Right renal cortex interstitium (tissue), 3 donors: ENCODE measurements at places on chromosomes 2 and 18. TPM values are rescaled to one million over a fixed set of nuclear protein-coding genes. Genes with fewer than 3 reads are reported as not detected.

DNA sequence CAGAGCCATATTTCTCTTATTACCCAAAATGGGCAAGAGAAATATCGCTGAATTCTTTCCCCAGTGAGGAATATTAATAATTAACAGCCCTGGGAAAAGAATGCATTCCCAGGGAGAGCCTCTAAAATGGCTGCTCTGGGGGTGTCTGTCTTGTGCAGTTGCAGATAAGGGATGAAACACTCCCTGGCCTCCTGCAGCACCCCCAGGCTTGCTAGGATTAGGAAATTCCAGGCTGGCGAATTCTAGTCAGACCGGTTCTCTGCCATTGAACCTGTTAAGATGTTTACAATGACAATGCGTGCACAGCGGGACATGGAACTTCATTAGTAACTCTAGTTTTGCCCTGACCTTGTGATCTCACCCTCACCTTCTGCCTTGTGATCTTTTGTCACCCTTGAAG lies 24.5 kb downstream of the MRPL30 start:
- no peak for DNase-seq

- DNase-seq = no peak
Observed at GRCh38 chr18:67218556-67218955, 298.0 kb downstream of the DSEL start.

- DNase-seq = no peak
Observed at GRCh38 chr2:235685024-235685721, 191.3 kb downstream of the AGAP1 start.

GRCh38 chr2:55109219-55109891 lies 59.1 kb upstream of the RTN4 start:
- DNase-seq = no peak

DNA sequence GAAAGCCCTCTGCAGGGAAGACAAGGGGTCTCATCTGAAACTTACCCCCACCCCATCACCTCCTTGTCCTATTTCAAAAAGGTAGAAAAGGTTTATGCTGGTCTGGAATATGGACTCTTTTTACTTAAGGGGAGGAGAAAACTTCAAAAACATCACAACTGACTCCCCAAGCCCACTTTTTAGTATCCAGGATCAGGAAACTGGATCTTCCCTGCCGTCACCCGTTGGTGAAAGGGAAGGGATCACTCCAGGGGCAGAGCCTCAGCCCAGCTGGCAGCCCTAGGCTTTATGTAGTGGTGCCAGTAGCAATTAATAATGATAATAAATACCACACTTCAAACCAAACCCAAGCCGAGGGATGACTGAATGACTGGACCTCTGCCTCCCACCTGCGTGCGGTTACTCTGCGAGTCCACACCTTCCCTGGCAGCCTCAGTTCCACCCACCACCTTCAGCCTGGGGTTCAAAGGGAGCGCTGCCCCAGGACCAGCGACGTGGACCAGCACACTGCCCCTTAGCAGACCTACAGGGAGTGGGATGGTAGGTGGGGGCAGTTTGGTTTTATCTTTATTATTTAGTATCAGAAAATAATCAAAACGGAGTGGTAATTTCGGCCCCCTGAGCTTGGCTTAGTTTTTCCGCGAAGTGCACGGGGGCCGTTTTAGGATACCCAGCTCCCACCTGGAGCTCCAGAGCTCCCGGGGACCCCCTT lies 4.9 kb upstream of the GATA6 start:
- no peak for DNase-seq

DNA sequence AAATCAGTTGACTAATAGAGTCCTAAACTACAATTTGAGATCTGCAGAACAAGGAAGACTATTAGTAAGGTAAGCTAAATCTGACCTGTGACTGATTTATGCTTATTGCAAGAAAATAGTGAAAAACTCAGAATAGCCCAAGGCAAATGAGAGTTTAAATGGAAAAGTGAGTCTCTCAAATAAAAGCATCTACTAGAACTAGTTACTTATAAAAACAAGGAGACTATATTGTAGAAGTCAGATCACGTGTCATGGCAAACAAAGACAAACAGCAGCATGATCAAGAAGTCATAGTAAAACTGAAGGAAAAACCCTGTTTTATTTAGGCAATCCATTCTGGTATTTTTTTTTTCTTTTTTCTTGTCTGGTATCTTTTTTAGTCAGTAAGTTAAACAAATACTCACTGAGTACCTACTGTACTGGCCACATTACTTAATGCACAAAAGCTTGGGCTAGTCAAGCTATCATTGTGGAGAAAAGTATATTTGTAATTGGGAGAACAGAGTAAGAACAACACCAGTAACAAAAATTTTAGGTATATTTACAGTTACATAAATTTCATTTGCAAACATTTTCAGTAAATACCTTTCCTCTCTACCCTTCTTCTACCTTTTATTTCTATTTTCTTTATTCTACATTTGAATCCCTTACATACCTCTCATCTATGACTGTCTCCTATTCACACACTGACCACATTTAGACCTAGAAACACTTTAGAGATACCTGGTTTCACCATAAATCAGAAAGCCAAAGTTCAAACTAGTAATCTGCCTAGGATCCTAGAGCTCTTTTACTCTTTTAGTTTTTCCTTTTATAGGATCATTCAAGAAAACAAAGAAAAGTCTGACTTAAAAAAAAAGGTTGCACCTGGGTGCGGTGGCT lies 23.7 kb downstream of the CCDC88A start:
- DNase-seq = no peak

DNA sequence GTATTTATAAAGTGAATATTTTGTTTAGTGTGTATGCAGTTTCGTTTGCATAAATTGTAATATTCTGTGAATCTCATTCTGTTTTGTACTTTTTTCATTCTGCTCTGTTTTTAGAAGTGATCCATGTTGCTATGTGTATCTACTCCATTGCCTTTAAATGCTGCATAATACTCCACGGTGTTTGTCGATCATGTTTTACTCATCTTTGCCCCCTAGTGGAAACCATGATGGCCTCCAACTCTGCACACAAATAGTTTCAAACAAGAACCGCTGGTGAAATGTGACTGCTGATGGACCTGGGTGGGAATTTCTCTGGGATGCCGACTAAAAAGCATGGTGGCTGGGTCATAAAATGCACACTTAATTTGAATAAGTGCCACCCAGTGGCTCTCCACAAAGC lies 32.0 kb upstream of the SKOR2 start:
- no peak for DNase-seq

GRCh38 chr18:40357536-40357935 lies 1597.5 kb upstream of the PIK3C3 start:
- no peak for DNase-seq

DNA sequence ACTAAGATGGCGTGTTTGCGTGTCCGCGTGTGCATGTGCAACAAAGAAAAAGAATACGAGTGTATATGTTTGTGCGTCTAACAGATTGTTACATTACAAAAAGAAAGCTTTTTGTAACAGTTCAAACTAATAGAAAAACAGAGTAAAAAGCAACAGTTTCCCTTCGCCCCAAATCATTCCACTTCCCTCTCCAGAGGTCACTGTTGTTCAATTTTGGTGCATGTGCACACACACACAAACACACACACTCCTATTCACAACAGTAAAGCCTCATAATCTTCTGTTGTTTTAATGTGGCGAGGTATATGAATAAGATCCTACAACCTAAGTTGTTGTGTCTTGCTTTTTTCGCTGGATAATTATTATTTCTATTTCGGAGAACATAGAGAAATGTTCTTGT lies 357.3 kb upstream of the SLC8A1 start:
- DNase-seq = no peak

DNA sequence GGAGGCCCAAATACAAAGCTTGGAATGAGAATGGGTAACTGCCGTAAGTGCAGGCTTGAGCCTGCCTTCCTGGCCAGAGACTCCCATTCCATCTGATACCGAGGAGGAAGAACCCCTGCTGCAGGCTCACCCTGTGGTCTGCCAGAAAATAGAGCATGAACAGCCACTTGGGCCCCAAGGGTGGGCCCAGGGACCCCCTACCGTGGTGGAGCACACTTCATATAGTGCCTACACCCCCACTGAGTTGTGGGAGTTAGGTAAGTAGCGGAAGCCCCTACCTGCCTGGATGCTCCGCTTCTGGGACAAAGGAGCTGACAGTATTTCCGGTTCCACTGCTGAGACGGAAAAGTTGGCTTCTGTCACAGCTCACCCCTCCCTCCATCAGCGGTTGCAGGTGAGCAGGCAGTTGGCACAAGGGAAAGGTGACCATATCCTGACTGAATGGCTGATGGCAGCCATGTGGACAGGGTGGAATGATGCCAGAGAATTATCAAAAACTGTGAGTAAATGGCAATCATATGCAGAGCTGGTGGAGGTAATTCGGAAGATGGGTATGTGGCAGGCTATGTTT lies 11.5 kb upstream of the C2orf42 start:
- no peak for DNase-seq

DNA sequence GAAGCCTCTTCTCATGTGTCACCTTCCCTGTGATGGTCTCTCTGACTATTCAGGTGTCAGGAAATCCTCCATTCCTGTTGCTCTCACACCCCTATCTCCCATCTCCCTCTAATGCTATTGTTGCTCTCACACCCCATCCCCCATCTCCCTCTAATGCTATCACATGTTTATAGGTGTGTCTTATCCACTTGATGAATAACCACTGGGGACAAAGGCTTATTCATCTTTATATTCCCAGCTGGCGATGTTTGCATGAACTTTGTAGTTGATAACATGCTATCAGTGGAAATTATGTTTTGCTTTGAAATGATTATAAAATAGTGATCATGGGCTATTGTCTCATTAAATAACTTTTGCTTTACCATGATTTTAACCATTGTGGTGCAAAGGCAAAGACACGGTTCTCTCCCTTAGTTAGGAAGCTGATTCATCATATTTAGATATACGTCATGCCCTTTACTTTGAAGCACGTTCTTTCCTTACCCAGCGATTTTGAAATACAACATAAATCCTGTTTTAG lies 220.5 kb downstream of the PMAIP1 start:
- DNase-seq = no peak

- DNase-seq = no peak
Observed at GRCh38 chr18:79637181-79637920, 42.3 kb upstream of the CTDP1 start.

- DNase-seq = no peak
Observed at GRCh38 chr18:50189160-50189559, 5.8 kb downstream of the MYO5B start.

DNA sequence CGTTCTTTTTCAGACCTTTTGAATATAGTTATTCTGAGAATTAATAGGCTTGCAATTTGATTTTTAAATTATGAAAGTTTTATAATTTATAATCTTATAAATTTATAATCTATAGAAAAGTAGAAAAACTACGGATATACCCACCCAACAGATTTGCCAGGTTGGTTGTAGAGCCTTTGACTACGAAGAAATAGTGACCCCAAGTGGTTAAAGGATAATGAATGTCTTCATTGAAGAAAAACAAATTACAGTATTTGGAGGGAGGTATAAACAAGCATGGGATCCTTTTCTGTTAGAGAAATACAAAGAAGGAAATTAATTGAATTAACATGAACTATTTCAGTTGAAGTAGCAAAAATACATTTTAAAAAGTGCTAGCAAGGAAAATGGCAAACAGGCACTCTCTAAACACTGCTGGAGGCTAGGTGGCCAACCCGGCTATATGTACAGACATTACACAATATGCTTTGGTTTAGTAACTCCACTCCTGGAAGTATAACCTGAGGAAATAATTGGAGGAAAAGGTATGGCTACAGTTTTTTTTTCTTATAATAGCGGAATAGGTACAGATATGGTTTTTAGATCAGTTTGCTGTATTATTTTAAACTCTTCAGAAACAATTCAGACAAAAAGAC lies 110.9 kb downstream of the MIB1 start:
- no peak for DNase-seq

GRCh38 chr2:188693111-188693510 lies 281.1 kb upstream of the COL3A1 start:
- no peak for DNase-seq

DNA sequence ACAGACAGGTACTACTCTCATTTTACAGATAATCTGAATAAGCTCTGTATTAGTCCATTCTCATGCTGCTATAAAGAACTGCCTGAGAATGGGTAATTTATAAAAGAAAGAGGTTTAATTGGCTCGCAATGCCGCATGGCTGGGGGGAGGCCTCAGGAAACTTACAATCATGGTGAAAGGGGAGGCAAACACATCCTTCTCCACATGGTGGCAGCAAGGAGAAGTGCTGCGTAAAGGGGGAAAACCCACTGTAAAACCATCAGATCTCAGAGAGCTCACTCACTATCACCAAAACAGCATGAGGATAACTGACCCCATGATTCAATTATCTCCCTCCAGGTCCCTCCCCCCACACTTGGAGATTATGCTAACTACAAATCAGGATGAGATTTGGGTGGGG lies 254.4 kb downstream of the KCNE4 start:
- DNase-seq = no peak

GRCh38 chr18:78573773-78574172 lies 405.8 kb upstream of the SALL3 start:
- DNase-seq = no peak

DNA sequence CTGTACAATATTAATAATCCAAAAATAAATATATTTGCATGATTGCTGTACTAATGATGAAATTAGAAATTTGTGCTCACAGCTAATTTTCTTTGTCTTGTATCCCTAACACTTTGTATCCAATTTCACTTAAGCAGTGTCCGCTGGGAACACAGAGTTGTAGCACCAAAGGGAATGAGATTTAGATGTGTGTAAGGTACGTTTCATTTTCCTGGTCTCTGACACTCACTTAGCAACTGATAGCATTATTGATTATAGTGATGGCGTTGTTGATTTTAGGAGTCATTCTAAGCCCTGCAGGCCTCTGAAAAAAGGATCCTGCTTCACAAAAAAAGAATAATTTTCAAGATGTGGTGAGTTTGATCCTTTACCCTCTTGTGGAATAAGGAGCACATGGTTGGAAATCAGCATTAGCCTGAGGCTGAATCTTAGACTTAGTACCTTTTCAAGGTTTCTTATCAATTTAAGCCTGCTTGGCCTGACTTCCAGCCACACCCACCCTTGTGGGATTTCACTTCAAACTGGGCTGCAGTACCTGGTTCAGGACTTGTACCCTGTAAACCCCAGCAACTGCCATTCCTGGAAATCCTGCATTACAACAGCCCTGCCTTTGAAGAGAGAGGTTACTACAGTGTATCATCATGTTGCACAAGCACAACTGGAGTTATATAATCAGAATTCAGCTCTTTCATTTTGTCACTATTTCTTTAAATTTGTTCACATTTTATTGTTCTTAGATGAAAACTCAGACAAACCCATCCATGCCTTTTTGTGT lies 116.2 kb downstream of the RND3 start:
- DNase-seq = no peak

GRCh38 chr2:20352230-20352578 lies 1.6 kb upstream of the PUM2 start:
- DNase-seq = no peak

DNA sequence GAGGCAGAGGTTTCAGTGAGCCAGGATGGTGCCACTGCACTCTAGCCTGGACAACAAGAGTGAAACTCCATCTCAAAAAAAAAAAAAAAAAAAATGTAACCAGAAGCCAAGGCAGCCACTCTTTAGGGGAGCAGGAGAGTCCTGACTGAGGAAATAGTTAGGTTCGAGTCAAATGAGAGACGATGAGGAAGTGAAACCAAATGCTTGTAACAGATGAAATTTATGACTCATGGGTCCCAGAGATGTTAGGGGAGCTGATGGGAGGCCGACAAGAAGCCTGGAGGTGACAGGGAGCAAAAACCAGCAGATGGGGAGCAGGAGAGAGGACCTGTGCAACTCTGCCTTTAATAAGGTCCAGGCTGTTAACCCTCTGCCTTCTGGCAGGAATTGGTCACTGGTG lies 756.1 kb upstream of the DDX18 start:
- DNase-seq = no peak

GRCh38 chr18:48675352-48675761 lies 136.5 kb downstream of the CTIF start:
- DNase-seq = peak; percentile 69

Gene TWSG1
- 97.0 TPM for polyA plus RNA-seq

Gene MAPRE3
- polyA plus RNA-seq = 10.6 TPM

Gene RESP18
- not detected for polyA plus RNA-seq

Gene GKN2
- polyA plus RNA-seq = not detected

Gene RAB17
- 13.1 TPM for polyA plus RNA-seq

Gene INHBB
- 0.04 TPM for polyA plus RNA-seq
